ENCODE measurements at places on chromosomes 13 and 19.

DNA sequence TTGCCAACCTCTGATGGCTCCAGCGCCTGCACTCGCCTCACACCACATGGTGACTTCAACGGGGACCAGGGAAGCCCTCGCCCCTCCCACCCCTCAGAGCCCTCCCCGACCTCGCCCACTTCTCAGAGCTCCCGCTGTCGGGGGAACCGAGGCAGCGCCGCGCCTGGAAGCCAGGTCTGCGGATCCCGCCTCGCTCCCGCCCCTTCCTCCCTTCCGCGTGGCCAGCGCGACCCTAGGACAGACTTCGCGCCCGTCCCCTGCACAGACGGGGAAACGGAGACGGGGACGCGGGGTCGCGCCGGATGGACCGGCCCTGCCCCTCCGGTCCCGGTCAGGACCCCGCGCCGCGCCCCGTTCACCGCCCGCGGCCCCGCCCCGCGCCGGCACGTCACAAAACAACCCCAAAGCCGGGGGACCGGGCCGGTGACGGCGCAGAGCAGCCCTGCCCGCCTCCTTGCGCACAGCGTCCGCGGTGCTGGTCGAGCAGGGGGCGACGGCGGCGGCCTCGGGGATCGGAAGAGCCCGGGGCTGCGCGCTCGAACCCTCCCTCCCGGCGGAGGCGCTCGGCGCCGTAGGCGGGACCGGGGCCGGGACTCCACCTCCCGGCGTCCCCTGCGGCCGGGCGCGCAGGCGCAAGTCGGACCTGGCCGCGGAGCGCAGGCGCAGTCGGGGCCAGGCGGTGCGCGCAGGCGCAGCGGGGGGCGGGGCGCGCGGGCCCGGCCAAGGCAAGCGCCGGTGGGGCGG, 379 bp upstream of the CDC34 start:
- DNase-seq, result no peak

GRCh38 chr13:49777746-49778614, 14.5 kb downstream of the KPNA3 start:
- DNase-seq, result no peak

DNA sequence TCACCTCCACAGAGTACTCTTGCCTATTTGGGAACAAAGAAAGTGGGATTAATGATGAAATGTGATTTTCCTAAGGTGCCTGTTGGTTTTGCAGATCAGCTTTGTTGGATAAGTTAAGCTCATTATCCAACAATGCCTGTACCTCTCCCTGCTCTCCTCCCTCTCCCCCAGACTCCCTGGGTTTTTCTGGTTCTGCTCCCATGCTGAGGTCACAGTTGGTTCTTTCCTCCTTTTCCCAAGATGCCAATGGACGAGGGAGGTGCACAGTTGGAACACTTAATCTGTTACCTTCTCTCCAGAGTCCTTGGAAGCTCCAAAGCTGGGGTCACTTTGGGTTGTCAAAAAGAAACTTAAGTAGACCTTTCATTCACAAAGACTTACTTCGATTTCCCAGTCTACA, 1.6 kb downstream of the OXGR1 start:
- DNase-seq, result no peak

GRCh38 chr13:112469071-112469745, 93.1 kb downstream of the SPACA7 start:
- DNase-seq, result no peak

All from forelimb muscle (tissue), 1 donor.